ENCODE measurements at places on chromosomes 6 and 20. TPM values are rescaled to one million over a fixed set of nuclear protein-coding genes. Genes with fewer than 3 reads are reported as not detected.

DNA sequence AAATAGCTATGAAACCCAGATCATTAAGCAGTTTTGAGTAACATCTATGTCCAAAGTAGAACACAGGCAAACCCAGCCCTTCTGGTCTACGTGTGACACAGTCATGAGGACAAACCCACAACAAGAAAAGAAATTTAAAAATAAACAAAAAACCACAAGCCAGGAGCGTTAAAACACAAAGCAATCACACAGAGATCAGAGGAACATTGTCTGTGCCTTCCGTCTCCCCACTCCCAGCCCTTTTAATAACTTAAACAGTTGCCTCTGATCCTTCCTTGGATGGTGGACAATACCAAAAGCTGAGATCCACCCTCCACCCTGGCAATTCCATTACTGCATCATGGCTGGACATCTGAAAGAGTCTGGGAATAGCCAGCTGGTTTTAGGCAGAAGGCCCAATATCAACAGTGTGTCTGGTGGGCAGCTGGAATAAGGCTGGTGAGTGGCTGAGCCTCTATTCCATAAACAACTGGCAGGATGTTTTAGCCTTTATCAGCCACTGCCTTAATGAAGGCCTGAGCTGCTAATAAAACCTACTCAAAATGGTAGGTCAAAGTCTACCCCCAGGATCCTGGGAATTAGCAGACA is 15.7 kb upstream of the LAMA4 start:
- DNase-seq = no peak

- no peak for DNase-seq
Measured at GRCh38 chr20:19495905-19496703, 262.0 kb upstream of the RIN2 start.

Gene GSS
- total RNA-seq = 62.7 TPM

Gene MYL9
- total RNA-seq = 1.7 TPM

- DNase-seq = no peak
Measured at GRCh38 chr6:159535656-159536350, 157.2 kb downstream of the SOD2 start.
